GM12864 (cell line): ENCODE measurements at places on chromosomes 5 and 9.

GRCh38 chr5:115941051-115941675 is 21.1 kb upstream of the LVRN start:
- no peak for DNase-seq

- DNase-seq = no peak
Observed at GRCh38 chr9:127612939-127613582, 984 bp downstream of the STXBP1 start.

GRCh38 chr5:173920866-173921555 is 32.9 kb downstream of the CPEB4 start:
- DNase-seq = no peak

DNA sequence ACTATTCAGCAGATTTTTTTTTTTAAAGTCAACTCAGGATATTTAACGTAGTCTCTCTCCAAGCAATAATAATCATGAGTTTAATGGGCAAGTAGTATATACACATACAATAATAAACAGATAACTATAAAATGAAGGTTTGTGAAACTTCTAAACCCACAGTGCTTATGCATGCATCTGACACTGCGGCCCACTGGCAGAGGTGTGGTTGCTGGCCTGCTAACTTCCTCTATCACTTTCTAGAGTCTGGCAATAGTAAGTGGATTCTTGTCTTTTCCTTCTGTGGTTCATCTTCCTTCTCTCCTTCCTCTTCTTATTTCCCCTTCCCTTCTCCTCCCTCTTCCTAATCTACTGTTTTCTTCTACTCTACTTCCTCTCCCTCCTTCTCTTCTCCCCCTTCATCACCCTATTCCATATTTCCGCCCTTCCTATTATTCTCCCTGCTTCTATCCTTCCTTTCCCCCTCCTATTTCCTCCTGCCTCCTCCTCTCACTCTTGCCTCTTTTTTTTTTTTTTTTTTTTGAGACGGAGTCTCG is 18.6 kb upstream of the AGXT2 start:
- peak; percentile 4 for DNase-seq

GRCh38 chr9:135971892-135972291 is 10.7 kb upstream of the UBAC1 start:
- no peak for DNase-seq

DNA sequence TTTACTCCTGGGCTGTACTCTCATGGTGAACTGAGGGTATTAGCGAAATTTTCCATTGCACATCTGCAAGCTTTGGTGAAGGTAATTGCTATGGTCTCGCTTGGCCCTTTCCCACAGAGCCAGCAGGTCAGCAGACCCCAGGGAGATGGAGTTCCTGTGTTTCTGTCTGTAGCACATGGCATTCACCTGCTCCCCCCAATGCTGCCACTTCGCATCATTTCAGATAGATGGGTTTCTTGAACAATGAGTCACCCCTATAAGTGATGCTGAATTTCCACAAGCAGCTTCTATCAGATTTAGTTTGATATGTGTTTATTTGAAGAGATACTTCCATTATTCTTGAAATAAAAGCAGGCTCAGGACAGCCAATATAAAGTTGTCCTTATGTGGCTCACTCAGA is 117.8 kb downstream of the ERCC6L2 start:
- DNase-seq = no peak

DNA sequence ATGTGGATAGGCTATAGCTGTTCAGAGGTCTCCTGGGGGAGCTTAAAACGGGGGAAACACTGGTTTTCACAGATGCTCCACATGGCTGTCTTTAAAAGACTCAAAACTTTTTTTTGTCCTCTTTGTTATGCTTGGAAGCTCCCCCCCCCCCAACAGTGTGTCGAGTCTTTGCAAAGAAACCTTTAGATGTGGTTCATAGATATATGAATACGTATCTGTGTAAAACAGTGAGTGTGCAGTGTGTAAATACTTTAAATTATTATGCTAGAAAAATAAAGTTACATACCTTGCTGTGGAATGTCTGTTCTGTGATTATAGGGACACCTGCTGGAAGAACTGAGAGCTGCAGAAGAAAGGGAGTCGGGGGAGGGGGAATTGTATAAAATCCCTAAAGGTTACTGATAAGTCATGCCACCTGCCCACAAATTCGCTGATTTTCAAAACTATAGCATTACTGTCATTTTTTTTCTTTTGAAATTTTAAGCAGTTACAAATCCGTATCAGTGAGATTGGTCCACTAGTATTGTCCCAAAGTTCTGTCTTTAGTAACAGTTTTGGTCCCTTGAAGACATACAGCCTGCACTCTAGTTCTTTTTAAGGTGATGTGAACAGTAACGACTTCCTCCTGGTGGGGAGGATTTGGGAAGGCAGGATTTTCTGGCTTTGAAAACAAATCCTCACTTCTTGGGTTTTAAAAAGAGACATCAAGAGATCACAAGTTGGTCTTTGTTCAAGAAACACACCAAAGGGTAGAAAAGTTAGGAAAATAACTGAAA is 22.9 kb downstream of the RGMB start:
- no peak for DNase-seq

- no peak for DNase-seq
Observed at GRCh38 chr9:71955300-71955915, 44.0 kb downstream of the C9orf85 start.

DNA sequence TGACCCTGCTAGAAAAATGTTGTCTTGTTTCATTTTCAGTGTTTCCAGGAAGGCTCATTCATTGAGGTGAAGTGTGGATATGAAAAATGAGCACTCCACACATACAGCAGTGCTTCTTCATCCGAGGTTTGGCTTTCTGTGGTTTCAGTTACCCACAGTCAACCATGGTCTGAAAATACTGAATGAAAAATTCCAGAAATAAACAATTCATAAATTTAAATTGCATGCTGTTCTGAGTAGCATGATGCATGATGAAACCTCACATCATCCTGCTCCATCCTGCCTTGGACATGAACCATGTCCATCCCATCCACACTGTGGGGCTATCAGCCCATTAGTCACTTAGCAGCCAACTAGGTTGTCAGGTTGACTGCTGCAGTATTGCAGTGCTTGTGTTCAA is 10.4 kb upstream of the SLC45A2 start:
- no peak for DNase-seq

DNA sequence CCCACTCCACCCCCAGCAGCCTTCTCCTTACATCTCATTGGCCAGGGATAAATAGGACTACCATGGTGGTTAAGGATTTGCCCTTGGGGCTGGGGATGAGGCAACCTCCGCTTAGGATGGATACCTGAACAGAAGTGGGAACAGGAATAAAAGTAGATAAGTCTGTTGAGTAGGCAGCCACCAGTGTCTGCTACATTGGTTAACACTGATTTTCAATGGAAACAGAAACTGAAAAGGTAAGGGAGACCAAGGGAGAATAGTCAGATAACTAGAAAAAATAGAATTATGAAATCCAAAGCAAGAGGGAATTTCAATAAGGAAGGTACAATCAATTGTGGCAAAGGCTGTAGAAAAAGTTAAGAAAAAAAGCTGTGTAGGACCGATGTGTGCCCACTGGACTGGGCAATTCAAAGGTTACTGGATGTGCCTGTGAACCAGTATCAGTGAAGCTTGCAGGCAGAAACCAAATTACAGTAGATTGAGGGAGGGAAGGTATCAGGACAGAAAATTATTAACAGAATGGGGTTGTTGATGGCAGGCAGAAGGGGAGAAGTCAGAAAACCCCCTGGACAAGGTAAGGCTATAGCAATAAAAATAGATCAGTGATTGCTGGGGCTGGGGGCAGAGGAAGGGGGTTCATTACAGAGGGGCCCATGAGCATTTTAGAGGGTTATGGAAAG is 48.7 kb downstream of the DNAJC21 start:
- no peak for DNase-seq

DNA sequence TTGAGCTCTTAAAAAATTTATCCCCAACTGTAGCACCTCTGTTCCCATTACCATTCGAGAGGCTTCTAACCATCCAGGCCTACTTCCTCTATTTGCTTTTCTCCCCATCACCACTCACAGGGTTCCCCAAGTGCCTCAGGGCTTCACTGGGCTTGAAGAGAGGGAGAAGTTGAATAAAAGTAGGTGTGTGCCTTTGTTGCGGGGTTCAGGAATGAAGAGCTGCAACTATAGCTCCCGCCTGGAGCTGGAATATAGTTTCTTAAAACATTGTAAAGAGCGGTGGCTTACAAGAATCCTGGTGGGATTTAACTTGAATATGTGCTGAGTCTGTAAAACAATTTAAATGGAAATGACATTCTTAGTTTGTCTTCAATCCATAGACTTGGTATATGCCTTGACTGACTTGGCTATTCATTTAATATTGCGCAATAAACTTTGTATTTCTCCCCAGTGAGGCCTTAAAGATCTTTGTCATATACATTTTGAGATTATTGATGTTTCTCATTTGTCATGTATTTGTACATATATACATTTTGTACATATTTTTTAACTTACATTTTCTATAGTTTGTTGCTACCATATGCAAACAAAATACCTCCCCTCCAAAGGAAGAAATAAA is 7.2 kb downstream of the ENTREP1 start:
- no peak for DNase-seq

DNA sequence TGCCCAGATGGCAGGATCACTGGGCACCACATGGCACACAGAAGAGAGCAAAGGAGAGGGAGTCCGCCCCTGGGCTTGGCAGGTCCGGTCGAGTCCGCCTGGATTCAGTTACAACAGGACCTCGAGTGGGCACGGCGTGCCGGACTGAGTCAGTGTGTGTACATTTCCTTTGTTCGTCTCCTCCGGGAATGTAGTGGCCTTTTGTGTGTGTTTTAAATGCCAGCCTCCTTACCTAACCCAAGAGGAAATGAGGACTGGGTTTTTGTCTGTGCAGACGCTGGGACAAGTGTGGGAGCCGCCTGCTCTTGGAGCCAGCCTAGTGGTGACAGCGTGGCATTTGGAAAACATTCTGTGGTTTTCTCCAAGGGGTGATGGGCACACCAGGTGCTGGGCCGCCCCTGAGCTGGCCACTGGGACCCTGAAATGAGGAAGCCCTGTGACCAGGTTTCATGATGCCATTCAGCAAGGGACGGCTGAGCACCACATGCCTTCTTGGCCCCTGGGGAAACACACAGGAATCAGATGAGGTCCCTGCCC is 9.6 kb downstream of the NEK6 start:
- DNase-seq = no peak

- no peak for DNase-seq
Observed at GRCh38 chr9:137793196-137793841, 84.3 kb upstream of the CACNA1B start.

GRCh38 chr5:93721071-93721470 is 20.3 kb downstream of the POU5F2 start:
- DNase-seq = no peak

- no peak for DNase-seq
Observed at GRCh38 chr9:107547303-107547702, 57.7 kb upstream of the KLF4 start.

- DNase-seq = no peak
Observed at GRCh38 chr5:125492977-125493376, 746.5 kb upstream of the ZNF608 start.
